ENCODE measurements at places on chromosomes 2 and 18. TPM values are rescaled to one million over a fixed set of nuclear protein-coding genes. Genes with fewer than 3 reads are reported as not detected.

DNA sequence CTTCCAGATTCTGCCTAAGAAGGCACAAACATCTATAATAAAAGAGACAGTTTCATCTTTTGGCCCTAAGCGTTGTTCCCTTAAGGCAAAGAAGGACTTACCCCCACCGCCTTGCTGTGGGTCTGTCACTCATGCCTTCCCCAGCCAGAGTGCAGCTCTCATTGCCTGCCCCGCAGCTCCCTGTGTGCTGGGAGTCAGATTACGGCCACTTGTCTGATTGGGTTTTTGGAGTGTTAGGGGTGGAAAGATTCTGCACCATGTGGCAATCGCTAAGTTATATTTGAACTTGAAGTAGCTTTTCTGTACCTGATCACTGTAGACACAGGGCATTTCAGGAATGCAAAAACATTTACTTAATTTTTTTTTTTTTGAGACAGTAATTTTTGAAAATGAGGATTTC is at the start of gene AQP4:
Gene AQP4 (minus strand): TSS at position 151 of the 400 bp plus-strand sequence. CDS start 18 bp downstream, at position 133.
- no peak for DNase-seq

GRCh38 chr18:41921770-41922169 is 33.3 kb upstream of the PIK3C3 start:
- no peak for DNase-seq

DNA sequence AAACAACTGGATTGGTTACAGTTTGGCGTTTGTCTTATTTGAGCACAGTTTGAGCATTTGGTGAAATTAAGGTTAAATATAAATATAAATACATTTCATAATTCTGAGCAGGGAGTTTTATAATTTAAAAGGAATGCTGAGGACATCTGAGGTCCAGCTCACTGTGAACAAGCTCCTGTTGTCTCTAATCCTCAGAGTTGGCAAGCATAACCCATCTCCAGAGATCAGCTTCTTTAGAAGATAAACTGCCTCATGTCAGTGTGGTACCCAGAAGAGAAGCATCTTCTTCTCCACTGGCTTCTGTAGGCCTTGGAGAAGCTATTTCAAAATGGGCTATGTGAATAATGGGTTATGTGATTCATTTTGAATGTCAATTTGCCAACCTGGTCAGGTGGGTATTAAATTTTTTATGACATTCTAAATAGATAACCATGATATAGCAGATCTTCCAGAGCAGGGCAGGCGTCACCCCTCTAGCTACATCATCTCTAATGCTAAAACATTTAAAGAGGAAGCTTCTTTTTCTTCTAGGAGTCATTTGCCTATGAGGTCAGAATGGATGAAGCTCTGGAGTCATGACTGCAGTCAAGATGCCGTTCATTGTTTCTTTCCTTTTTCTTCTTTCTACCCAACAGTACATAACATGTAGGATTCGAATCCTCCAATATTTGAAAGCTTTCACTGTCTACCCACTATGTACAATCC is 324.0 kb downstream of the RNF144A start:
- no peak for DNase-seq

GRCh38 chr2:148553332-148553887 is 91.1 kb upstream of the EPC2 start:
- no peak for DNase-seq

DNA sequence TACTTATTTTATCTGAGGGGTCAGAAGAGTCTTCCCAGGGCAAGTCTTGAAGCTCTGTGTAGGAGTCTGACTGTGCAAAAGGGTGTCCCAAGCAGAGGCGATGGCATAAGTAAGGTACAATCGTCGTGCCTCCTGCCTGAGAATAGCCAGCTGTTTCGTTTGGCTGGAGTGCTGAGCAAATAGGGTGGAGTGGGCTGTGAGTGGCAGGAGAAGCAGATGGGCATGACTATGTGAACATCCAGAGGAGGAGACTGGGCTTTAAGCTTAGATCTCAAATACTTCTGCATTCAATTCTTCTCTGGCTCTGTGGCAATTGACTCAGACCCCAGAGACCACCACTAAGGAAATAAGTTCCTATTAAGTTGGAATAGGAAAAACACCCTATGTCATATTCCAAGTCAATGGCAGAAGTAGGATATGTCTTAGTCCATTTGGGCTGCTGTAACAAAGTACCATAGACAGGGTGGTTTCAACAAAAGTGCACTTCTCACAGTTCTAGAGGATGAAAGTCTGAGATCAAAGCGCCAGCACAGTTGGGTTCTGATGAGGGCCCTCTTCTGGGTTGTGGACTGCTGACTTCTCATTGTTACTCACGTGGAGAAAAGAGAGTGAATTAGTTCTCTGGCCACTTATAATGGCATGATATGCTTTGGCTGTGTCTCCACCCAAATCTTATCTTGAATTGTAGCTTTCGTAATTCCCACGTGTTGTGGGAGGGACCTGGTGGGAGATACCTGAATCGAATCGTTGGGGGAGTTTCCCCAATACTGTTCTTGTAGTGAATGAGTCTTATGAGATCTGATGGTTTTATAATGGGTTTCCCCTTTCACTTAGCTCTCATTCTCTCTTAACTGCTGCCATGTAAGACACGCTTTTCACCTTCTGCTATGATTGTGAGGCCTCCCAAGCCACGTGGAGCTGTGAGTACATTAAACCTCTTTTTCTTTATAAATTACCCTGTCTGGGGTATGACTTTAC is 120.2 kb downstream of the LPIN1 start:
- DNase-seq = no peak

- DNase-seq = peak; percentile 60
Measured at GRCh38 chr2:68837861-68838341, 33.3 kb downstream of the BMP10 start.

- no peak for DNase-seq
Measured at GRCh38 chr2:110969696-110970095, 151.0 kb upstream of the BCL2L11 start.

DNA sequence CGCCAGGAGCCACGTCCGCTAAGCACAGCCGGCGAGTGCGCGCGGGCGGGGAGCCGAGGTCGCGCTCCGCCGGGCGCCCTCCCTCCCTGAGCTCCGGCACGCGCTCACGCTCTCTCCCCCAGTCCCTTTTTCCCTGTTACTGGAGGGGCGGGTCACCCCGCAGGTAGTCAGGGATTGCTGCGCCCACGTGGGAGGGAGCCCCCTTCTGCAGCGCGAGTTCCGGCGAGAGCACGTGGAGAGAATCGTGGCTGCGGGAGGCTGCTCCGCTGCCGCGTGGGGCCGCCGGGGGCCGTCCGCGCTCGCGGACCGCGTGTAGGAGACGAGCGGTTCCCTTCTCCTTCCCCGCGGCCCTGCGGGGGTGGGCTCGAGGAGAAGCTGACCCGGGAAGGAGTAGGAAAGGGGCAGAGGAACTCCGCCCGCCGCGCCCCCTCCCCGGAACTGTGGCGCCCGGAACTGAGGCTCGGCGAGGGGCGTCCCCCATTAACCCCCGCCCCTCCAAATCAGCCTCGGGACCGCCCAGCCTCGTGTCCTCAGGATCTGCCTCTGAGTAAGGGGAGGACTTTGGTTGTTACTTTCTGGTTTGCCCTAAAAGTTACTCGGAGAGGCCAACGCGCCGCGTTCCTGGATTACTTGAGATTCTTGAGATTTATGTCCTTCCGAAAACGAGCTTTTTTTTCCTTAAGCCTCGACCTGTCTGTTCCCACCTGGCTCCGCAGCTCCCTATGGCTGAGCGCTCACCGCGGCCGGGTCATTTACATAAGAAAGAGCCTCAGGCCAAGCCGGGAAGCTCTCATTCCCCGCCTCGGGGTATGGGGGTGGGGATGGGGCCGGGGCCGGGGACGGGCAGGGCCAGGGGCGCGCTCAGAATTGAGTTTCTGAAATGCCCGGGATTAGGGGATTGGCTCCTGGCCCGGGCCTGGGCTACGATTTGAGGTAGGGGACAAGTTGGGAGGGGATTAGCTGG is 1.1 kb downstream of the HK2 start:
- DNase-seq = no peak

DNA sequence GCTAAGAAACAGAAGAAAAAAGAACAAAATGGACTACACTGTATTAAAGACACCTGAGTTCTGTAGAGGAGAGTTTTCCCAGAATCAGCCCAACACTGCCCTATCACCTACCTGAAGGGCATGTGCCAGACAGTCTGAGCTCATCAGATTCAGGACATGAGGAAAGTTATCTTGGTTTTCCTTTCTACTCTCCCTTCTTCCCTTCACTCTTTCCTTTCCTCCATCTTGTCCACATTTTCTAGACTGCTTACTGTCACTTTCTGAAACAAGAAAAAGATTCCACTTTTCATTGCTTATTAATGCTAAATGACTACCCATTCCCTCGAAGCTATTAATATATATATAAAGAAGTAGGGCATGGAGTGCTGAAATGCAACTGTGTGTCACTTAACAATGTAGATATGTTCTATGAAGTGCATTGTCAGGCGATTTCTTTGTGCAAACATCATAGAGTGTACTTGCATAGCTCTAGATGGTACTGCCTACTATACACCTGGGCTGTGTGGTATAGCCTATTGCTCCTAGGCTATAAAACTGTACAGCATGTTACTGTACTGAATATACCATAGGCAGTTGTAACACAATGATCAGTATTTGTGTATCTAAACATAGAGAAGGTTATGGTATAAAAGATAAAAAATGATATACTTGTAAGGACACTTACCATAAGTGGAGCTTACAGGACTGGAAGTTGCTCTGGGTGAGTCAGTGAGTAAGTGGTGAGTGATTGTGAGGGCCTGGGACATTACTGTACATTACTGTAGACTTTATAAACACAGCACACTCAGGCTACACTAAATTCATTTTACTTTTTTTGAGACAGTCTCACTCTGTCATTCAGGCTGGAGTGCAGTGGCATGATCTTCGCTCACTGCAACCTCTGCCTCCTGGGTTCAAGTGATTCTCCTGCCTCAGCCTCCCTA is 145.5 kb upstream of the ITGA6 start:
- DNase-seq = peak; percentile 77

DNA sequence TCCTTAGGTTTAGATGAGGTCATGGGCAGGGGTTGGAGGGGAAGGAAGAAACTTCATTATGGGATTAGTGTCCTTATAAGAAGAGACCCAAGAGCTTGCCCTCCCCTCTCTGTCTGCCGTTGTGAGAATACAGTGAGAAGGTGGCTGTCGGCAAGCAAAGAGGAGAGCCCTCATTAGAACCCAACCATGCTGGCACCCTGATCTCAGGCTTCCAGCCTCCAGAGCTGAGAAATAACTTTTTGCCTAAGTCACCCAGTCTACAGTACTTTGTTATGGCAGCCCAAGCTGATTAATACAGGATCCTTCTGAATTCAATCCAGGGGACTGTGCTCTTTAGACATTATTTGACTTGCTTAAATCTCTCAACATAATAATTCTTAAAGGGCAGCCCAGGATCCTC is 209.0 kb downstream of the RNF152 start:
- DNase-seq = no peak

DNA sequence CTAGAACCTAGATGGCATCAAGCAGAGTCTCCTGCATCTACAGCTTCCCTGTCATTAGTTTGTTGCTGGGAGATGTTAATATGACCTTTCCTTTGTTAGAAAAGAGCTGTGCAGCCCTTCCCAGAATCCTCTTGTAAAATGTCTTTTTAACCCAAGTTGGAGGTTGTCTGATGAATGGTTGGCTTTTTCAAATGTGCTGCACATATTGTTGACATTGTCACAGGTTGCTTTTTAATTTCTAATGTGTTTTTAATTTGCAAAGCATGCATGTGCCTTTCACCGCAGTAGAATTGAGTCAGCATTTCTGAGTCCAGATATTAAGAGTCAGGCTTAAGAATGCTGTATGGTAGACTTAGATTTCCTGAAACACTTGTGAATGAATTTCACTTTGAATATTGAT is 120.8 kb downstream of the GREB1L start:
- no peak for DNase-seq

- DNase-seq = no peak
Measured at GRCh38 chr2:231235217-231235616, 36.8 kb downstream of the ARMC9 start.

DNA sequence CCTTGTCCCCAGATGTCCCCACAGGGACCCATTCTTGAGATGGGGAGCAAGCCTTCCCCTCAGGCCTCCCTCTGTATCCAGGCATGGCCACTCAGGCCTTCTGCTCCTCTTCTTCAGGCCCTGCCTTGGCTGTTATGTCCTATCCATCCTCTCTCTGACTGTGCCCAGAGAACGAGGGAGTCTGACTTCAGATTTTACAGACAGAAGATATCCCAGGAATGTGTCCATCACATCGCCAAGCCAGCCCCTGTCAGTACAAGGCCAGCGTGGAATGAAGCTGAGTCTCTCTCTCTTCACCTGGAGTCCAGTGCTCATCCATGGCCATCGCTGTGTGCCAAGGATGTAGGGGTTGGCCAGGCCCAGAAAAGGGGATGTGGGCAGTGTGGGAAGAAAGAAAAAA is 57.6 kb downstream of the SDC1 start:
- no peak for DNase-seq

GRCh38 chr2:237898057-237898414 is 38.6 kb downstream of the RAMP1 start:
- DNase-seq = no peak

DNA sequence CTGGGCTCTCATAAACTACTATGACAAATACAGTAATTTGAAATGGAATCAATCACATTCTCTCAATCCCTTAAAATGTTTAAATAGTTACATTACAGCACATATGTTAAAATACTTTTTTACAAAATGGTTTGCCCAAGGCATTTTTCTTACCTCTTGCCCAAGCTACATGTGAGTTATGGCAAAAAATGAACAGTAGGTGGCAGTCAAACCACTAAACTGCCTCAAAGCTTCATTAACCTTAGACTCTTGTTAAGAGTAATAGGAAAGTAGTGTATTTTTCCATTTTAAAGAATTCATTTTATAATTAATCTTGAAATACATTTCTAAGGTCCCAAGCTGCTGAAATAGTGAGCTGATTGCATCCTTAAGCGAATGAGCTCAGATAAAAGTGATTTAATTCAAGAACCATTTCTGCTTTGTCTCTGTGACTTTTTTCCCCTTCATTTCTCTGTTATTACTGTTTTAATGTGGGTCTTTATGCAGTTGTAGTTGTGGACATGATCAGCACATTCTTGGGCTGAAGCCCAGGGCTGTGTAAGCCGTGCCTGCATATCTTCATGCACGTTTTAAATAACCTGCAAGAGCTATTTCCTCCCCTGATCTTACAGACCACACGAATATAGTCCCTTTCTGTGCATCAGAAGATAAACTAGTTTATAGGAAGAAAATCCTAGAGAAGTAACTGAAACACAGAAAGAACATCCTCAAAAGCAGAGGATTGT is 311.8 kb downstream of the LNPK start:
- DNase-seq = peak; percentile 68

The ACTR1B gene
- total RNA-seq = 63.5 TPM

The KCNJ13 gene
- not detected for total RNA-seq

The MAP3K19 gene
- total RNA-seq = not detected

The KRTCAP3 gene
- not detected for total RNA-seq
